ENCODE measurements at places on chromosomes 3 and 15.
A peak's percentile ranks its signal among the peaks of the same experiment; 100 is the strongest.

DNA sequence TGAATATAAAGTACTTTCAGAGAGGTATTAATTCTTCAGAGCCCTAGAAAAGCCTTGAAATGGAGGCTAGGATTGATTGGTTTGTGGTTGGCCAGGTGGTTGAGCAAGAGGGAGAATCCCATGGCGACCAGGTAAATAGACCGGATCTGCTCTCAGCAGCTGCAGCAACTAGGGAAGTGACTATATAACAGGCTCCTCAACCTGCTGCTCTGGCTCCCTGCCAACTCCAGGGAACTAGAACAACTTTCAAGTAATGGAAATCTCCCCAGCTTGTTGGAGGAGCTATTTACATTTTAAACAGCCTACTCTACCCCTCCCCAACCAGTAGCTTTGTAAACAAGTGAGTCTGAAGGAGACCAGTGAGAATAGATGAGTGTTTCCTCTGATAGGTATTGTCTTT is 121.8 kb upstream of the CADM2 start:
- DNase-seq, result peak; percentile 82
- peak overlapping the region; percentile 100 for H3K27ac ChIP-seq
- H3K4me1 ChIP-seq, result peaks cover 54% of the 10 kb centered on the region
- H3K27me3 ChIP-seq, result no peaks in the 10 kb centered on the region
- peaks cover 25% of the 10 kb centered on the region for H3K36me3 ChIP-seq

- no peaks in the 10 kb centered on the region for H3K4me1 ChIP-seq
- no peak for DNase-seq
- peaks cover 38% of the 10 kb centered on the region for H3K36me3 ChIP-seq
- H3K27me3 ChIP-seq, result peaks cover 2% of the 10 kb centered on the region
- no peak overlapping the region for H3K27ac ChIP-seq
Measured at GRCh38 chr15:89067751-89068150, 20.5 kb upstream of the ABHD2 start.

GRCh38 chr3:5235655-5236054 is 48.1 kb downstream of the EDEM1 start:
- no peak overlapping the region for H3K4me3 ChIP-seq
- peaks cover 9% of the 10 kb centered on the region for H3K4me1 ChIP-seq
- H3K36me3 ChIP-seq, result no peaks in the 10 kb centered on the region
- DNase-seq, result no peak
- H3K27me3 ChIP-seq, result peaks cover 6% of the 10 kb centered on the region

- H3K4me3 ChIP-seq, result no peak overlapping the region
- no peak for DNase-seq
- peaks cover 3% of the 10 kb centered on the region for H3K4me1 ChIP-seq
- no peaks in the 10 kb centered on the region for H3K27me3 ChIP-seq
Measured at GRCh38 chr3:111782447-111782782, 76.7 kb upstream of the PHLDB2 start.

DNA sequence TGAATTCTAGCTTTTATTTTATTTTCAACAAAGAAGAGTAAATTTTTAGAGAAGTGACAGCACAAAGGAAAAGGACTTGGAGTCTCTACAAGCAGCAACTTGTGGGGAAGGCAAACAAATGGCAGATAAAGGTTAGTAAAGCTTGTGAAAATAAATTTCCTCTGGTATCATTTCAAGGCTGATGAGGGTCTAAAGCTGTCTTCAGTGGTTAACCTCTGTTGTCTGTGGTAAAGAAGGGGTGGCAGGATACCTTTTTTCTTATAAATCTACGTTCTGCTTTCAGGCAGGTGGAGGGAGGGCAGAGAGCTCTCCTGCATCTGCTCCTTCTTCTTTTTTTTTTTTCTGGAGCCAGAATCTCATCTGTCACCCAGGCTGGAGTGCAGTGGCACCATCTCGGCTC is 50.5 kb downstream of the NMD3 start:
- no peak overlapping the region for H3K27ac ChIP-seq
- peaks cover 25% of the 10 kb centered on the region for H3K36me3 ChIP-seq
- H3K27me3 ChIP-seq, result peaks cover 4% of the 10 kb centered on the region
- peaks cover 28% of the 10 kb centered on the region for H3K4me1 ChIP-seq

DNA sequence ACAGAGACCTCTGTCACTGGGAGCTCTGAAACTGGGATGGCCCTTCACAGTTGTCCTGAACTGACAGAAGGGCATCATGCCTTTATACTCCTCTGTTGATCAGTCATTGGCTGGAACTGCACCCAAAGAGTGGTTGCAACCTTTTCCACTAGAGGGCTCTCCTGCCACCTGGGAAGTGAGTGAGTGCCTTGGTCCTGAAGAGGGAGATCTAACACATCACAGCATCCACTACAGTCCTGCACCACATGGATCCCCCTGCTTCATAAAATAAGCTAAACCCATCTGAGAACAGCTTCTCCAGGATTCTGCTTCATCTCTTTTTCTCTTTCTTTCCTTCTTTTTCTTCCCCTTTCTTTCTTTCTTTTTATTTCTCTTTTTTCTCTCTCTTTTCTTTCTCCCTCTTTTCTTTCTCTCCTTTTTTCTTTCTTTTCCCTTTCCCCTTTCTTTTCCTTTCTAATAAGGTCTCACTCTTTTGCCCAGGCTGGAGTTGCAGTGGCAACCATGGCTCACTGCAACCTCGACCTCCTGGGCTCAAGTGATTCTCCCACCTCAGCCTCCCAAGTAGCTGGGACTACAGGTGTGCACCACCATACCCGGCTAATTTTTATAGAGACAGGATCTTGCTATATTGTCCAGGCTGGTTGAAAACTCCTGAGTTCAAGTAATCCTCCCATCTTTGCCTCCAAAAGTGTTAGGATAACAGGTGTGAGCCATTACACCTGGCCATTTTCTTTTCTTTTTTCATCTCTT is 42.8 kb upstream of the RAF1 start:
- DNase-seq, result peak; percentile 78
- H3K27ac ChIP-seq, result no peak overlapping the region
- no peaks in the 10 kb centered on the region for H3K27me3 ChIP-seq
- no peak overlapping the region for H3K4me3 ChIP-seq
- H3K4me1 ChIP-seq, result no peaks in the 10 kb centered on the region
- no peaks in the 10 kb centered on the region for H3K36me3 ChIP-seq

GRCh38 chr3:67090474-67090873 is 92.4 kb downstream of the KBTBD8 start:
- no peak for DNase-seq
- H3K36me3 ChIP-seq, result no peaks in the 10 kb centered on the region
- H3K4me3 ChIP-seq, result no peak overlapping the region
- H3K27me3 ChIP-seq, result no peaks in the 10 kb centered on the region

DNA sequence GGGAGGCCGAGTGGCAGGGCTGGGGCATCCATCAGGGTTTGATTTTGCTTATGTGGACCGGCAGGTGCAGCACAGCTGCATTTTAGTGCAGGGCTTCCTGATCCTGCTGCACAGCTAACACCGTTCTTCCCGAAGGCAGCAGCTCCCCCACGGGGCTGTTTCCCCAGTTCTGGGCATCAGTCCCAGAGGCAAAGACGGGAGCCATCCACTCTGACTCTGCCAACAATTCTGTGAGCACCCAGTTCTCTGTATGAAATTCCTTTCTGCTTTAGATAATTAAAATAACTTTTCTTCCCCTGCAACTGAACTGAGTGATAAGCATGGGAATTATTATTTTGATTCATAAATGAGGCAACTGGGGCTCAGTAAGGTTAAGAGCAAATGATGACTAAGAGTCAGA is 262.9 kb upstream of the ATP10A start:
- H3K27me3 ChIP-seq, result peaks cover 6% of the 10 kb centered on the region
- H3K36me3 ChIP-seq, result peaks cover 5% of the 10 kb centered on the region
- H3K4me3 ChIP-seq, result no peak overlapping the region

GRCh38 chr3:88467191-88467590 is 317.4 kb downstream of the C3orf38 start:
- H3K4me3 ChIP-seq, result no peak overlapping the region
- no peaks in the 10 kb centered on the region for H3K4me1 ChIP-seq
- no peaks in the 10 kb centered on the region for H3K36me3 ChIP-seq
- DNase-seq, result peak; percentile 15
- H3K27me3 ChIP-seq, result no peaks in the 10 kb centered on the region

- H3K4me3 ChIP-seq, result no peak overlapping the region
- H3K36me3 ChIP-seq, result no peaks in the 10 kb centered on the region
- H3K4me1 ChIP-seq, result peaks cover 39% of the 10 kb centered on the region
- H3K27ac ChIP-seq, result no peak overlapping the region
Measured at GRCh38 chr3:59817511-59817910, 767.7 kb upstream of the CFAP20DC start.

DNA sequence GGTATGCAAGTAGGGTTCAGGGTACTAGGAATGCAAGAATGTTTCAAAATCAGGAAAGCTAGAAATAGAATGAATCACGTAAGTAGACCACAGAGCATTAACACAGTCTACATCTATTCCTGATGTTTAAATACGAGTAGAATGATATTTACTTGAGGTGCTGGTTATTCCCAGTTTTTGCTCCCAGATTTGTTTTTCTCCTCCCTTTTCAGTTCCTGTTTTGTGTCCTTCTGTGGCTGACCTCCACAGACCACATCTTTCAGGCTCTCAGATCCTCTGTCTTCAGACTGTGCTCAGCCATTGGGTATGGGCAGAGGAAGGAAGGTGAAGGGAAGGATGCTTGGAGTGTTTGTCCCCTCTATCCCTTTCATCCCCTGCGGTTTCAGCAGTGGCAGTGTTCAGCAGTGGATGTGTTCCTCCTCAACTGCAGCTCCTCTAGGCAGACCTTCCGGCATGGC is 276.6 kb downstream of the ZNF621 start:
- no peaks in the 10 kb centered on the region for H3K36me3 ChIP-seq
- no peak overlapping the region for H3K27ac ChIP-seq
- no peak for DNase-seq
- H3K27me3 ChIP-seq, result no peaks in the 10 kb centered on the region

DNA sequence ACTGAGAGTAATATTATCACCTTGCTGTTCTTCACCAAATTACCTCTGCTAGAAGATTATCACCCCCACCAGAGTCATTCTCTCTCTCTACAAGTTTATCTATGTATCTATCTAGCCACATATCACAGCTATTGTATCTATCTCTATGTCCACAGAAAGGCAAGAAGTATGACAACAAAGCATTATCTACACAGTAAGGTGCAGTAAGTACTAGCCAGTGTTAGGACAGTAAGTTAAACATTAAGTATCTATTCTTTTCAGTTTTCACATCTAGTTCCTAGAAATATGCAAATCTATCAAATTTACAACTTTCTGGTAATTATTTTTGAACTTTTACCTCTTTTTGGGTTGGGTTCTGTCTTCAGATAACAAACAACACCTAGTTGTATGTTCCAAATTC is 26.5 kb upstream of the XXYLT1 start:
- no peaks in the 10 kb centered on the region for H3K4me1 ChIP-seq
- no peak overlapping the region for H3K4me3 ChIP-seq
- H3K36me3 ChIP-seq, result peaks cover 9% of the 10 kb centered on the region
- no peak for DNase-seq
- H3K27ac ChIP-seq, result no peak overlapping the region

DNA sequence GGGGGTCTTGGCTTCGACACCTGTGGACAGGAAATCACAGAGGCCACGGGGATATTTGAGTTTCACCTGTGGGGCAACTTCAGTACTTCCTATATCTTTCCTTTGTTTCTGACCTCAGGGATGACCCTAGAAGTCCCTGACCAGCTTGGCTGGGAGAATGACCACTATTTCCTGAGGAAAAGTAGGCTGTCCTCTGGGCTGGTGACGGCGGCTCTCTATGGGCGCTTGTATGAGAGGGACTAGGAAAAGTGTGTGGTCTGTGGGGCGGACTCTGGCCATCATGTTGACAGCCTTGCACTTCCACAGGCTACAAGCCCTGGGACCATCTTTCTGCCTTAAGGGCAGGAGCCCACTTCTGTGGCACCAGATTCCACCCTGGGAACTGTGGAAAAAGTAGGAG is 43.7 kb downstream of the BTD start:
- no peak for DNase-seq
- no peak overlapping the region for H3K27ac ChIP-seq
- H3K36me3 ChIP-seq, result peaks cover 46% of the 10 kb centered on the region
- no peak overlapping the region for H3K4me3 ChIP-seq

GRCh38 chr3:82306189-82306588 is 544.7 kb upstream of the GBE1 start:
- H3K36me3 ChIP-seq, result no peaks in the 10 kb centered on the region
- no peak for DNase-seq
- no peaks in the 10 kb centered on the region for H3K27me3 ChIP-seq
- no peak overlapping the region for H3K27ac ChIP-seq
- no peak overlapping the region for H3K4me3 ChIP-seq

DNA sequence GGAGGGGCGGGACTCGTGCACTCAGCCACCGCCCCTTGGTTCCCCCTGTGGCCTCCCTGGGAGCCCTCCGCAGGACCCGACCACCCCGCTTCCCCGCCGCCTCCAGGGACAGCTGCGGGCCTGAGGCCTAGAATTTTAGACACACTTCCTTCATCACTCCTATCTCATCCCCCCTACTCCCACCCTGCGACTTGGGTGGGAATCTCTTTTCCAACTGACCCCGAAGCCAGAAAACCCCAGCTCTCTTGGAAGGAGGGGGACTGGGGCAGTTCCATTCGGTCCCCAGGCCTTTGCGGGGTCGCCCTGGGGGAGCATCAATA is 289 bp upstream of the TFDP2 start:
- no peaks in the 10 kb centered on the region for H3K36me3 ChIP-seq
- H3K4me1 ChIP-seq, result peaks cover 10% of the 10 kb centered on the region
- no peak for DNase-seq
- peaks cover 29% of the 10 kb centered on the region for H3K27me3 ChIP-seq
- H3K27ac ChIP-seq, result no peak overlapping the region
- peak overlapping the region; percentile 81 for H3K4me3 ChIP-seq

DNA sequence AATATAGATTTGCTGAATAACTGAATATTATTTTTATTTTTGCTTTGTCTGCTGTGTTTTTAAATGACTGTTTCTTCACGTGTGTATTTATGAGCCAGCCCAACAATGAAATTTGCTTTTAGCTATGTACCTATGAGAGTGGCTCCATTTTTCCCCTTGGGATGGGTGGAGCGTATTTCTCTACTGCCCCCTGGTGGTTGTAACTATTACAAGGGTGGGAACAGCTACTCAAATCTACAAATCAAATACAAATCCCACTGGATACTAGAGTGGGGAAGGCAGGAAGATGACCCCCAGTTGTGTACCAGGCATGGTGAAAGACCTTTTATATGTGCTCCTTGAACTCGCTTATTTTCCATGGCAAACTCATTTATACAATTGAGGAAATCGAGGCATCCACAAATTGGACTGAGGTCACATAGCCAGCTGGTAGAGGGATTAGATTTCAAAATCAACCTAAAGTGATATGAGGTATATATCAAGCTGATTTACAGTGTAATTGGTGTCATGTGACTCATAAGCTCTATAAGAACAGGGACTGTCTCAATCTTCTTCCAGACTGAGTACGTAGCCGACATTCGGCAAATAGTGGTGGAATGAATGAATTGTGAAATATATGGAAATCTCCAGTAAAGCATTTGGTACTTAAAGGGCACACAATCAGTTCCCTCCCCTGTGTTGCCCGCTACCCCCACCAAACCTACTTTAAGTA is 69.5 kb upstream of the VEPH1 start:
- no peaks in the 10 kb centered on the region for H3K4me1 ChIP-seq
- DNase-seq, result peak; percentile 42
- H3K36me3 ChIP-seq, result no peaks in the 10 kb centered on the region
- no peaks in the 10 kb centered on the region for H3K27me3 ChIP-seq
- no peak overlapping the region for H3K4me3 ChIP-seq
- H3K27ac ChIP-seq, result no peak overlapping the region

All from WTC11 (cell line).